ENCODE measurements at places on chromosomes 16 and 17. TPM values are rescaled to one million over a fixed set of nuclear protein-coding genes. Genes with fewer than 3 reads are reported as not detected.

GRCh38 chr17:64492481-64493109, 4.3 kb downstream of the POLG2 start:
- H3K36me3 ChIP-seq: peaks cover 63% of the 10 kb centered on the region
- H3K4me3 ChIP-seq: no peak overlapping the region
- H3K27me3 ChIP-seq: no peaks in the 10 kb centered on the region
- peak overlapping the region; percentile 45 for H3K27ac ChIP-seq

GRCh38 chr16:54930005-54930868, at the start of gene IRX5:
Gene IRX5 (plus strand): TSS chr16:54930865. CDS start chr16:54931199, 334 bp downstream.
- DNase-seq: peak; percentile 49
- H3K36me3 ChIP-seq: peaks cover 10% of the 10 kb centered on the region
- no peak within 1 kb of the TSS for H3K27ac ChIP-seq
- peaks cover 64% of the 10 kb centered on the region for H3K27me3 ChIP-seq
- peak within 1 kb of the TSS; percentile 69 for H3K4me3 ChIP-seq
- H3K4me1 ChIP-seq: peaks cover 37% of the 10 kb centered on the region

- no peak for DNase-seq
- H3K36me3 ChIP-seq: no peaks in the 10 kb centered on the region
- H3K27ac ChIP-seq: no peak overlapping the region
- H3K4me3 ChIP-seq: no peak overlapping the region
- peaks cover 18% of the 10 kb centered on the region for H3K27me3 ChIP-seq
- no peaks in the 10 kb centered on the region for H3K4me1 ChIP-seq
These were observed 30.6 kb downstream of the MRPS23 start for GRCh38 chr17:57819285-57819684.

DNA sequence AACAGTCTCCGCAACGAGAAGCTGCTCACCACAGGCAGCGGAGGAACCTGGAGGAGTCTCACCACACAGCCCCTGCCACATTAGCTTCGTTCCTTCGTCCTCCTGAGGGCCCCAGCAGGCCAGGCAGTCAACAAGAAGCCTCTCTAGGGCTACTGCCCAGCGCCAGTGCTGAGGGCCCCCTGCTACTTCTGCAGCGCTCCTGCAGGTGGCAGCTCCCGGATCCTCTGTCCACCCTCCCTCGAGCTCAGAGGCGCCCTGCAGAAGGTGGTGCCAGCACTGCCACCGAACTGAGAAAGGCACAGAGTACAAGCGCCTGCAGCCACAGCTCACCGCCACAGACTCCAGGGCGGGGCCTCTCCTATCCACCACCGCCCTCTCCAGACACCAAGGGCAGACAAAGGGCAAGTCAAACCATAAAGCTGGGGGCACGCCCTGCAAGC, 27.3 kb downstream of the KDM8 start:
- H3K4me1 ChIP-seq: peaks cover 78% of the 10 kb centered on the region
- H3K4me3 ChIP-seq: peak overlapping the region; percentile 72
- H3K27ac ChIP-seq: peak overlapping the region; percentile 98
- DNase-seq: peak; percentile 84

DNA sequence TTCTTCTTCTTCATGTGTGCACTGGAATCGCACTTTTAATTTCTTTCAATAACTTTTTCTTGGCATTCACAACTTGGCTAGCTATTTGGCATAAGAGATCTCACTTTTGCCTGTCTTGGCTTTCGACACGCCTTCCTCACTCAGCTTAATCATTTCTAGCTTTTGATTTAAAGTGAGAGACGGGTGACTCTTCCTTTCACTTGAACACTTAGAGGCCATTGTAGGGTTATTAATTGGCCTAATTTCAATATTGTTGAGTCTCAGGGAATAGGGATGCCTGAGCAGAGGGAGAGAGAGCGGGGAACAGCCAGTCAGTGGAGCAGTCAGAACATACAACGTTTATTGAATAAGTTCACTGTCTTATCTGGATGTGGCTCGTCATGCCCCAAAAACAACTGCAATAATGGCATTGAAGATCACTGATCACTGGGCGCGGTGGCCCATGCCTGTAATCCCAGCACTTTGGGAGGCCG, 200.3 kb downstream of the SEC14L1 start:
- peaks cover 44% of the 10 kb centered on the region for H3K4me1 ChIP-seq
- DNase-seq: no peak
- H3K36me3 ChIP-seq: peaks cover 2% of the 10 kb centered on the region

DNA sequence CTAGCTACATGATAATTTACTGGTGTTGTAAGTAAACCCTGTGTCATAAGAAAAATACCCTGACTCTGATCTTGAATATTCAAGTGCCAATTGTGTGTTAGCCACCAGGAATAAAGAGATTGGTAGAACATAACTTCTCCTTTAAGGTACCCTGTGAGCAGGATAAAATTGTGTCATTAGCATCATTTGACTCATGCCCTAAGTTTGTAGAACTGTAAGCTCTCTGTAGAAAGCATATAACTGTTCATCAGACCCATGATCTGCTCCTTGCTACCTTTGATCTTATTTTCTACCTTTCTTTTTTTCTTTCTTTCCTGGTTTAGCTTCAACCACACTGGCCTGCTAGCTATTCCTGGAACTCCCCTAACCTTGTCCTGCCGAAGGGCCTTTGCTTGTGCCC, 35.8 kb downstream of the PTRH2 start:
- H3K4me3 ChIP-seq: no peak overlapping the region
- DNase-seq: no peak
- H3K27me3 ChIP-seq: no peaks in the 10 kb centered on the region
- H3K4me1 ChIP-seq: peaks cover 33% of the 10 kb centered on the region

DNA sequence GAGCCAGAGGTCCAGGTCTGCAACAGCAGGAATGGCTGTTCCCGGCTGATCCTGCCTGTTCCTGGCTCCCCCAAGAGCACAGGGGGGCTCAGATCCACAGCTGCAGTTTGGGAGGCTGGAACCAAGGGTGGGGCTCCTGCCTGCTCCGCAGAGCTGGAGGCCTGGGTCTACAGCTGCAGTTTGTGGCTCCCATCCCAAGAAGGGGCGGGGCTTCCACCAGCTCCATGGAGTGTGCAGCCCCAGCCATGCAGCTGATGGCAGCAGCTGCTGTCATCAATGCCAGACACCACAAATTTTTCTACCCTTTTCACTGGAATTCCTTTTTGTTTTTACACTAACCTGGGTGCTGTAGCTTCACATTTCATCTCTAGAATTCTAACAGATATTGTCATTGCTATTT, 135.4 kb upstream of the KIF2B start:
- H3K27me3 ChIP-seq: no peaks in the 10 kb centered on the region
- no peak overlapping the region for H3K4me3 ChIP-seq
- H3K27ac ChIP-seq: no peak overlapping the region
- no peaks in the 10 kb centered on the region for H3K36me3 ChIP-seq

GRCh38 chr16:13005721-13006247, 104.4 kb downstream of the SHISA9 start:
- H3K4me3 ChIP-seq: no peak overlapping the region
- H3K27me3 ChIP-seq: no peaks in the 10 kb centered on the region
- H3K27ac ChIP-seq: no peak overlapping the region
- no peak for DNase-seq
- no peaks in the 10 kb centered on the region for H3K36me3 ChIP-seq

DNA sequence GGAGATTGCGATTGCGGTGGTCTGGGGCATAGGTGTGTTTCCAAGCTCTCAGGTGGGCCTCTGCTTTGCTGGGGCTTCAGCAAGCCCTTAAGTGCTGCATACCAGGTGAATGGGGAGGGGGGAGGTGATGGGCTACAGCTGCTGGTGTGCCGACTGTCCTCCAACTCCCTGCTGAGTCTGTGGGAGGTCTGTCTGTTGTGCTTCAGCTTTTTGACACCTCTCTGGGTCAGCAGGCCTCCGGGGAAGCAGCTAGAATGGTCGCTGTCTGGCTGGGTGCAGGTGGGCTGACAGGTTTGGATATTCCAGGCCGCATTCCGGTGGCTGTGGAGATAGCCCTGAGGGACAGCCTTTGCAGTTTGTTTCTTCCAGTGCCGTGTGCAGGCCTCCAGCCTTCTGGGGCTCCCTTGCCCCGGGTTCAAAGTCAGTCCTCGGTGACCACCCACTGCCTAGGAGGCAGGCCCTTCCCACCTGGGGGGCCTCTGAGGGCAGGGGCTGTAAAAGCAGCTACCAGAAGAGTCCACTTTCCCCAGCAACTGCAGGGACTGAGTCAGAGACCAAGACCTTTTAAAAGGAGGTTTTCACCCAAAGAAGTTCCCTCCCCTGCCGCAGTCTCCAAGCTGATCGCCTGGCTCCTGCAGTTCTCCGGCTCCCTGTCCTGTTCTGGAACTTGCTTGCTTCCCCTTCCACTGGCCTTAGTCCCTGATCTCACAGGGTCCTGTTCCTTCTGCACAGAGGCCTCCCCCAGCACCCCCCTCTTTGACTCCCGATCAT, 2.0 kb upstream of the TTYH2 start:
- peaks cover 75% of the 10 kb centered on the region for H3K4me1 ChIP-seq
- H3K36me3 ChIP-seq: peaks cover 38% of the 10 kb centered on the region
- H3K4me3 ChIP-seq: peak overlapping the region; percentile 74
- H3K27ac ChIP-seq: peak overlapping the region; percentile 57

DNA sequence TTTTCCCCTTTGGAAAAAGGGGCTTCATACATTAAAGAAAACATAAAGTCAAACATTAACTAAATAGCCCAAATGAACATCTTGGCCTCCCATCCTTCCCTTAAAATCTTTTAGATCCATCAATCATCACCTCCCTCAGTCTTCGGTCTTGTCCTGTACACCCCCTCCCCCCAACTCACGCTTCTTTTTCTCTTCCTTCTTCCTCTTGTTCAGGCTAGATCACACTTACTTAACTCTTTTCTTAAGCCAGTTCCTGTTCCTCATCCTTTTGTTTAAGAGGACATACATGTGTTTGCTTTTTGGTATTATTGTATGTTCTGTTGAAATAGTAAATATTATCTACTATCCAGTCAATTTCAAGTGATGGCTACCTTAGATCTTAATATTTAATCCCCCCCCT, 5.5 kb downstream of the MFSD6L start:
- no peaks in the 10 kb centered on the region for H3K4me1 ChIP-seq
- H3K36me3 ChIP-seq: no peaks in the 10 kb centered on the region
- DNase-seq: no peak
- H3K27ac ChIP-seq: no peak overlapping the region

DNA sequence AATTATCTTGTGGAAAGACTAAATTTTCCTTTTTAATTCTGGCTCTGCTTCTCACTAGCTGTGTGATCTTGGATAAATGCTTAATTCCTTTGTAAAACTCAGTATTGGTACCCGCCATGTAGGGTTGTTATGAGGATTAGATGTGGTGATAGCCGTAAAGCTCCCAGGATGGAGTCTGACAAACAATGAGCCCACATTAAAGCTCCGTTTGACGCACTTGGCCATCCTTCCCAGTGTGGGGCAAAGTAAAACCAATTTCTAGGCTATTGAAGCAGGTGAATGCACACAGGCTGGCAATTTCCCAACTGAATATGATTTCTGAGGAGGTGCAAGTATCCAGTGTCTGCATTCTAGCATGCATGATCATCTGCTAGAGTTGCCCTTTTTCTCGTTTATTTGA, 123.6 kb downstream of the MRTFB start:
- H3K4me1 ChIP-seq: peaks cover 45% of the 10 kb centered on the region
- H3K27me3 ChIP-seq: no peaks in the 10 kb centered on the region
- no peaks in the 10 kb centered on the region for H3K36me3 ChIP-seq
- H3K4me3 ChIP-seq: no peak overlapping the region
- no peak overlapping the region for H3K27ac ChIP-seq

- no peak for DNase-seq
- peaks cover 11% of the 10 kb centered on the region for H3K36me3 ChIP-seq
- H3K4me3 ChIP-seq: no peak overlapping the region
- H3K27me3 ChIP-seq: no peaks in the 10 kb centered on the region
- H3K27ac ChIP-seq: no peak overlapping the region
These were observed 18.5 kb downstream of the NPRL3 start for GRCh38 chr16:119835-120491.

DNA sequence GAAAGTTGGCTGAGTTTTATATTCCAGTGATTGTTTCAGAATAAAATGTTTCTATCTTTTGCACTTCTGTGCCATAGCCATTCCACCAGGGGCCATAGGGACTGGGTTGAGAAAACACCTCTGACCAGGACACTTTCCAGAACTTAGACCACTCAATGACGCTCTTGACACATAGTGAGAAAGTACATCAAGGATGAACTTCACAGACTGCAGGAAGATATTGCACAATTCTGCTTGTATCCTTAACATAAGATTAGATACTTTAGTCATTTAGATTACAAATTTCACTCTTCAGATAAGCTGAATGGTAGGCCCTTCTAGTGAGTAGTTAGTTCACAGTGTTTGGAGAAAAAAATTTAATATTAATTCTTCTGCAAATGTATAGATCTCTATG, 13.0 kb upstream of the MPHOSPH6 start:
- H3K4me1 ChIP-seq: peaks cover 12% of the 10 kb centered on the region
- no peak for DNase-seq
- H3K36me3 ChIP-seq: no peaks in the 10 kb centered on the region
- H3K27me3 ChIP-seq: peaks cover 16% of the 10 kb centered on the region
- no peak overlapping the region for H3K4me3 ChIP-seq
- H3K27ac ChIP-seq: no peak overlapping the region

DNA sequence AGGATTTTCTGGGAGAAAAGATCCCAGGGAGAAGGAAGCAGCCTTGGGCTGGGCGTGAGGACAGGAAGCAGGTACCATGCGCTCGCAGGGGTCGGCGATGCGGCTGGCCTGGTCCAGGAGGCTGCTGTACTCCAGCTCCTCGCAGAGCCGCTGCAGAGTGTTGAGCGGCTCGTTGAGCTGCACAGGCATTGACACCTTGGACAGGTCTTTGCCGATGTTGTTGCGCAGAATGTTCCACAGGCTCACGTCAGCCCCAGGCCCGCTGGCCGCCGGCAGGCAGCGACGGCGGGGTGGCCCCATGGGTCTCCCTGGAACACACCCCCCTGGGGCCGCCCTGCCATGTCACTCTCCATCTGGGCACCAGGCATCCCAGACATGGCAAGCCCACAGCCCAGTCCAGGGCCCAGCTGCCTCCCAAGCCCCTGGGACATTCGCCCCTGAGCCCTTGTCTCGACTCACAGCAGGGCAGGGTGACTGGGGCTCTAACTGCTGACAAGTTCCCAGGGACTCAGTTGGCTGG, 8.0 kb downstream of the OSBPL7 start:
- peaks cover 7% of the 10 kb centered on the region for H3K4me1 ChIP-seq
- no peak overlapping the region for H3K27ac ChIP-seq
- H3K4me3 ChIP-seq: no peak overlapping the region
- no peaks in the 10 kb centered on the region for H3K27me3 ChIP-seq

Gene PLXDC1
- 1.7 TPM for total RNA-seq

Gene HOXB8
- not detected for total RNA-seq

Gene MFAP4
- total RNA-seq: 0.47 TPM

Gene KCNH6
- not detected for total RNA-seq

Gene BCO1
- total RNA-seq: not detected

Gene SYCE1L
- 4.6 TPM for total RNA-seq

Gene CYGB
- total RNA-seq: not detected

Gene TBC1D3I
- 0.45 TPM for total RNA-seq
